GOT3 (cell line): ENCODE measurements at places on chromosomes 6 and 20.

DNA sequence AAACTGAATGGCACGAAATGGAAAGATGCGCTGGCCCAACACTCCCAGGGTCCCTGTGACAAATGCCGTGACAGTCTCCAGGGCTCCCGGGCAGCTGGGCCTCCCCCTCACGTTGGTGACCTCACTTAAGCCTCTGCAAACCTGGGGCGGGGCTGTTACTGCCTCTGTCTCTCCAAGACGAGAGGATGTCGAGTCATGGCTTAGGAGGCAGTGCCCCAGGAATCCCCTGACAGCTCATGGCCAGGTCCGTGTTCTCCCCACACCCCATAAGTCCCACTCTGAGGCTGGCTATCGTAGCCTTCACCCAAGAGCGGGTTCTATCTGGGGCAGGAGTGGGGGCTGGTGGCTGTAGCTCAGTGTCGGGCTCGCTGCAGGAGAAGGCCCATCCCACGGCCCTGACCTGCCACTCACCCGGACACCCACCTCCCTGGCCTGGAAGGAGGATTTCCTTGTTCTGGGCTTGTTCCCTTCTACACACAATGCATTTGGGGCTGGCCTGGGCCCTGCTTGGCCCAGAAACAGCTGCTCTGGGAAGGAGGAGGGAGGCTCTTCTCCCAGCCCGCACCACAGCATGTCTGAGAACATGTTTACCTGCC lies 5.6 kb upstream of the RPS21 start:
- no peak for DNase-seq

DNA sequence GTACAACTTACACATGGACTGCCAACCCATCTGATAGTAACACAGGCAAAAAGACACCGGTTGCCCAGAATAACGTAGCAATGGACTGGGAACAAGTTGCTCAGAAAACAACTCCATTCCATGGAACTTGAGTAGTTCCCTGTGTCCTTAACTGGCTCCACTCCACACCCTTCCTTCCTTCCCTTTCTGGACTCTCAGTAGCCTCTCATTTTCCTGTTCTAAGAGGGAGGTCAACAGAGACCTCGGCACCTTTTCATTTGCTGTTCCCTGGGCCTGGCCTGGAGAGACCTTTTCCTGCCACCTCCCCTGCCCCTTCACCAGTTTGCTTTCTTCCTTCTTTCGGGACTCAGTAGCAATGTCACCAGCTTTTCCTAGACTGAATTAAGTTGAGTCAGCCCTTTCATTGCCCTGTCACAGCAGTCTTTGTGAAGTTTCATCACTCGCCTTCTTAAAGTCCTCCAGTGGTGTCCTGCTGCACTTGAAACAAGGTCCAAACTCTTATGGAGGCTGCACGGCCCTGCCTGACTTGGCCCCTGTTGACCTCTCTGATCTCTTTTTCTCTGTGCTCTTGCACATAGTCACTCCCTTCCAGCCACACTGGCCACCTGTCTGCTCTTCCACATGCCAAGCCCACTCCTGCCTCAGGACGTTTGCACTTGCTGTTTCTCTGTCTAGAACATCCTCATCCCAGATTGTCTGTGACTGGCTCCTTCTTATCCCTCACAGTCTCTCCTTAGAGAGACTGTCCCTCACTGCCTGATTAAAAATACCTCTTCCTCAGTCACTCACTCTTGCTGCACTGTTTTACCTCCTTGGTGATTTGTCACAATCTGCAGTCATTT lies 90.8 kb downstream of the KCNB1 start:
- DNase-seq, result no peak

DNA sequence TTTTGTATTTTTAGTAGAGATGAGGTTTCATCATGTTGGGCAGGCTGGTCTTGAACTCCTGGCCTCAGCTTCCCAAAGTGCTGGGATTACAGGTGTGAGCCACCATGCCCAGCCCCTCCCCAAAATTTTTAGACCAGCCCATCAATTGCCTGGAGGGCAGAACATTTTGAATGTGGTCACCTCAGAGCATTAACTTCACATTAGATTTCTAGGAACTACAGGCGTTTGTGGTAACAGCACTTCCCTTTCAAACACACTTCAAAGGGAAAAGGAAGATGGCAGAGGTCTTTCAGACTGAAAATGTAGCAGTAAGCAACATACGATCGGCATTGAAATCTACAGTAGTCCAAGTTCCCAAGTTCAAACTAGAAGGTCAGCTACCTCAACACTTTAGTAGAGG lies 12.3 kb upstream of the SLA2 start:
- DNase-seq, result no peak

DNA sequence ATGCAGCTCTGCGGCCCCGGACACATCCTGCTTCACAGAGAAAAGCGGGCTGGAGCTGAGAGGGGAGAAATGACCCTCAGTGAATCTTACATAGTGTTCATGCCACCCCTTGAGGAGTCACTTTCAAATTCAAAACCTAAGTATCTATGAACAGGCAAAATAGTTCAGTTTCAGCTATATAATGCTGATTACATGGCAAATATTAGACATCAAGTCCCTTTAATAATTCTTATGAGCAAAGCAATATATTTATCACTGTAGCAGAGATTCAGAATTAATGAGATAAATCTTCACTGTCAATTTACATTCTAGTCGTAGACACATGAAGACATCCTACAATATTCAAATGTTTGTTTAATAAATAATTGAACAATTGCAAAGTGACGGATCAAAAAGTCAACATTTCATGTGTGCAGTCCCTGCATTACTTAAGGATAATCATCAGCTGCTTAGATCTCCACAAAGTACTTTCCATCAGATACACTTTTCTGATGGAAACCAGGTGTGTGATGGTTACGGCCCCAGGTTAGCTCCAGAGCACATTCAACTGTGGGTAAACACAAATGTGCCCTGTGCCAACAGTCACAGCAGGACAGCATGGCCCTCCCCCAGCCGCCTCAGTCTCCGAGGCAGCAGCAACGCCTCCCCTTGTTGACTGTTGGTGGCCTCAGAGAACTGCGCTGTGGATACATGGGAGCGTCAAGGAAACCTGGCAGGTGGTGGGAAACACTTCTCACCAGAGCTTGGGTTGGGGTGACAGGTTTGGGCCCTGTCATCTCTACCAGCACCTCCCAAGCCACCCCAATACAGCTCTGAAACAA lies 787 bp upstream of the PRR18 start:
- DNase-seq, result no peak

DNA sequence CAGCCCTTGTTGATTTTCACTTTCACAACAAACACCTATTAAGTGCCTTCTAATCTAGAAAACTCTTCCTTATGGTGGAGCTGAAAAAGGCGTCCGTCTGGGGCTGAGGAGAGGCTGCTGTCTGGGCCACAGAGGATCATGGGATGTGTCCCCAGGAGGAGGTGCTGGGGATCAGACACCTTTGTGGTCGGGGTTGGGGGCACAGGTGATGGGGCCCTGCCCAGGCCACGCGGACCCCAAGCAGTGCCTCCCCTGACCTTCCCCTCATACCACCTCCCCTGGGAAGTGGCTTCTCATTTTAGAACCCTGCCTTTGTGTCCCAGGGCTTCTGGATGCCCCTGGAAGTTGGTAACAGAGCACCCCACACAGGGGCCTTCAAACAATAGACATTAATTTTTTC lies 41.1 kb downstream of the SUN5 start:
- DNase-seq, result no peak

DNA sequence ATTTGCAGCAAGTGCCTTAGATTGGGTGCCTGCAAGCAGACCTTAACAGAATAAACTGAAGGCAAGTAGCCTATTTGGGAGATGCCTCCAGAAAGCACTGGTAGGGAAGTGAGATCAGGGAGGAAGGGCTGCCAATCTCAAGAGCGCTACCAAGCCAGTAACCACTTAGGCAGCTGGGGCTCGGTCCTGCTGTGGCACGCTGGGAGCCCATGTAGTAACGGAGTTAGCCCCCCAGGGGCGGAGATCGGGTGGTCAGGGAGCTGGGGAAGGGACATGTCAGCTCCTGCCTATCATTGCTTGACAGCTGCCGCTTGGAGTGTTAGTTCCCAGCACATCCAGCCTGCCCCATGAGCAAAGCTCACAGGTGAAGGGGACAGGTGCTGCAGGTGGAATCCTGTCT lies 127.0 kb downstream of the CEBPB start:
- DNase-seq, result no peak

- no peak for DNase-seq
Measured at GRCh38 chr20:51494241-51495110, 48.0 kb downstream of the NFATC2 start.

DNA sequence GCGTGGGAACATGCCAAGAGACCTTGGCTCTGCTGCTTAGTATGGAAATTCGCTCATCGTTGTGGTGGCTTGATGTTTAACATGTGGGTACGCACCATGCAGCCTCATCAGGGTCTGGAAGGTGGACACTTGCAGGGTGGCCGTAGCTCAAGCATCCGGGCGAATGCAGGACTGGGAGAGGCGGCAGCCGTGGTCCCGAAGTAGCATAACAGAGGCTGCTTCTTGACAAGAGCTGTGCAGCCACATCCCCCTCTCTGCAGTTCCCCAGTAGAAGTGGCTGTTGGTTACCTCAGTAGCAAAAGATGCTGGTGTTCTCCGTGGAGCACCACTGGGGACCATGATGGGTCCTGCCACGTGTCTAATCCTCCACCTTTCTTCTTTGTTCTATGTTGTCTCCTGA lies 195.0 kb downstream of the THBS2 start:
- no peak for DNase-seq

DNA sequence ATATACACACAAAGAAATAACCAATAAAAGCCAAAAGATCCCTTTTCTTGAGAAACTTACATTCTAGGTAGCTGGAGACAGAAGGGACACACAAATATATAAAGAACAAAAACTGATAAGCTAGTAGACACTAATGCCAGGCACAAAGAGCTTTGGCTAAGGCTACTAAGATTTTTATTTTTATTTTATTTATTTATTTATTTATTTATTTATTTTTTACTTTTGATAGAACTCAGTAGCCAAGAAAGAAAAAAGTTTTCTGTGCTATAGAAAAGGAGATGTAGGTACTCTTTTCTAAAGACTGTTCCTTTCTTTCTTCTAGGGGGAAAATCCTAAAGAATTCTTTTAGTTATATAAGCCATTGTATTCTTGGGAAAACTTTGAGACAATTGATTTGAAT lies 34.1 kb downstream of the THEMIS start:
- no peak for DNase-seq

DNA sequence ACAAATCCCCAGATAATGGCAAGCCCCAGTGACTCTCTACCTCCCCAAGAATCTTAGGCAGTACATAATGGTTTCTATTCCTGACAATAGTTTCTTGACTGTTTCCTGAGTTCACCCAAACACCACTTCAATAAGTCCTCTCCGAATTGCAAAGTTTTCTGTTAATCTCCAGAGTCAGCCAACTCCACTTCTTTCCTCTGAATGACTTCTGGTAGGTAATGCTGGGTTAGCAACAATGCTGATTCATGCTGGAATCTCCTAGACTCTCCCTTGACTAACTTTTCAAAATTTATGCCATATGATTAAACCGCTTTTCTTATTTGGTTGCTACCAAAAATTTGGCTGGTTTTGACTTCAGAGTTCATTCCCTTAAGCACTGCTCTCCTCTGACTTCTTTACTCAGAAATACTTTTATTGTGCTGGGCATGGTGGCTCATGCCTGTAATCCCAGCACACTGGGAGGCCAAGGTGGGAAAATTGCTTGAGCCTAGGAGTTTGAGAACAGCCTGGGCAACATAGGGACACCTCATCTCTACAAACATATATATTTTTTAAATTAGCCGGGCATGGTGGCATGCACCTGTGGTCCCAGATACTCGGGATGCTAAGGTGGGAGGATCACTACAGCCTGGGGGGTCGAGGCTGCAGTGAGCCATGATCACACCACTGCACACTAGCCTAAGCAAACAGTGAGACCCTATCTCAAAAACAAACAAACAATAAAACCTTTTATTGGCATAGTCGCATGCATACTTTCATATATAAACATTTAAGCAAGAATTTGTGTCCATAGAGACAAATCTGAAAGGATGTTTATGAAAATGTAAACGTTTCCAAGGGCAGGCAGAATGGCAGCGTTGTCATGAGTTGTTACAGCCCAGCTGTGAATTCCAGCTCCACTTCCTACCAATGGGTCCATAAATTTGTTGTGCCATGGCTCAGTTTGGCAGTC lies 249.3 kb upstream of the PLN start:
- DNase-seq, result no peak

GRCh38 chr6:28334286-28335039 lies 1.5 kb downstream of the ZSCAN31 start:
- no peak for DNase-seq

- no peak for DNase-seq
Measured at GRCh38 chr6:11294228-11294627, 61.8 kb upstream of the NEDD9 start.

GRCh38 chr6:158631678-158632537 lies 12.6 kb downstream of the DYNLT1 start:
- DNase-seq, result no peak

DNA sequence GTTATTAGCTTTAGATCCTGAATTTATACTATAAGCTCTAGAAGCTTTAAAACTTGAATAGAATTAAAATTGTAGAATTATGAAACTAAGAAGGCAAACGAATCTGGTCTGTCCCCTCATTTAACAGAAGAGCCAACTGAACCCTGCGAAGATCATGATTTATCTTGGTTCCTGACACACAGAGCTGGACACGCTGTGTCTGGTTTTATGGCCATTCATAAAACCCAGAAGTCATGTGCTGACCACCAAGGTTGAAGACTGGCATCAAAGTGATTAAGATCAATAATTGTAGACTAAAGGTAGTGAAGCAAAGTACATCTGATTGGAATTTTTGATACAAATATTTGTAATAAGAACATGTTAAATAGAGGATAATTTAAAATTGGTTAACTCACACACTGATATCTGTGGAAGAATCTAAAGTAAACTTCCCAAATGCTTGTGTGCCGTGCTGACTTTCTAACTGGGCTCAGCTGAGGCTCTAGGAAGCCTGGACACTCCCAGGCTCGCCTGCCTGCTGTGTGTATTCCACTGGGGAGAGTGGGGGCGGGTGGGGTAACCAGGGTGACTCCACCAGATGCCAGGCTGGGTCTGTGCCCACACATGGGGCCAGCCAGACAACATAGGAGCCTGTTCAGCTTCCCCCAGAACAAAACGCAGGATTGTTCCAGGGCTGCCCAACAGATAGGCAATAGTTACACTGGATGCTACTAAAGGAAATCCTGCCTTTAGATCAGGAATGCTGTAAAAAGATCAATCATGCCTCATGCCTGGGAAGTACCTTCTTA lies 42.1 kb upstream of the SLC22A3 start:
- no peak for DNase-seq

DNA sequence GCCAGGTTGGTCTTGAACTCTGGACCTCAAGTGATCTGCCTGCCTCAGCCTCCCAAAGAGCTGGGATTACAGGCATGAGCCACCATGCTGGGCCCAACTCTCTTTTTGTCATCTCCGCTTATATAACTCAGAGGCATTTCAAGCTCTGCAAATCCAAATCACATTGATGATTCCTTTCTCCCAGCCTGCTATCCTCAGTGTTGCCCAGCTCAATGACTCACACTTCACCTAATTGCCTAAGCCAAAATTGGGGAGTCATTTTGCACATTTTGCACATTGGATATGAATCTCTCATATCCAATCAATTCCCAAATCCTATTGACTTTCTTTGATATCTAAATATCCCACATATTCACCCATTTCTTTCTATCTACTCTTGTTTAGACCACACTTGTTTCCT lies 3.9 kb downstream of the UTRN start:
- no peak for DNase-seq
